ENCODE measurements at places on chromosomes 4 and X.

DNA sequence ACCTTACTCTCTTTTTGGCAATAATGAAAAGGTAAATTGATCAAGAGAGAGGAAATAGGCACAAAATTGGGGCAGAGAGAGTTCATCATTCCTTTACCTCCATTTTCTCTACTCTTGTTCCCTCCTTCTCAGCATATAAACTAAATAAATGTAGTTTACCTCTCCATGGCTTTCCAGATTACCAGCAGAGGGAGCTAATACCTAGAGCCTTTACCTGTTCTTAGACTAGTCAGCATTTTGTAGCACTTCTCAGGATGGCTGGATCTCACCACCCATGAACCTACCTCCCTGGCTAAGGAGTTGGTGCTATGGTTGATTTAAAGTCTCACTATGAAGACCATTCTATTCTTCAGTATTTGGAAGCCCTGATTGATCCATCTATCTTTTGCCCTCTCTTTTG, 15.7 kb downstream of the OFD1 start:
- H3K4me3 ChIP-seq = no peak overlapping the region
- no peaks in the 10 kb centered on the region for H3K27me3 ChIP-seq
- H3K36me3 ChIP-seq = no peaks in the 10 kb centered on the region

GRCh38 chr4:182578402-182578801, 335.2 kb downstream of the TENM3 start:
- H3K36me3 ChIP-seq = no peaks in the 10 kb centered on the region
- H3K4me3 ChIP-seq = no peak overlapping the region
- H3K27me3 ChIP-seq = no peaks in the 10 kb centered on the region
- H3K4me1 ChIP-seq = no peaks in the 10 kb centered on the region
- H3K27ac ChIP-seq = no peak overlapping the region

DNA sequence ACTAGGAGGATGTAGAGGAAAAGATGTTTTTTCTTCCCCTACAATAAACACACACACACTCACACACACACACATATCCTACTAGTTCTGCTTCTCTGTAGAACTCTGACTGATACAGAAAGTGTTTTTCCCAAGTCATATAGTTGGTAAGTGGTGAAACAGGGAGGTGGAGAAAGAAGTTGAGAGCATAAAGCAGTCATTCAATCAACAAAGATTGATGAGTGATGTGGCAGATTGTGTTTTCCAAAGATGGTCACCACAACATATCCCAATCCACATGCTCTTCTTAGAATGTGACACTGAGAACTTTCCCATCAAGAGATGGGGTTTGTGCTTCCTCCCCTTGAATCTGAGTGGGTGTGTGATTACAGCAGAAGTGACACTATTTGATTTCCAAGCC, 123.4 kb upstream of the ATP6AP2 start:
- no peak for DNase-seq
- no peak overlapping the region for H3K4me3 ChIP-seq
- H3K27ac ChIP-seq = no peak overlapping the region
- H3K4me1 ChIP-seq = no peaks in the 10 kb centered on the region
- H3K27me3 ChIP-seq = no peaks in the 10 kb centered on the region
- no peaks in the 10 kb centered on the region for H3K36me3 ChIP-seq

DNA sequence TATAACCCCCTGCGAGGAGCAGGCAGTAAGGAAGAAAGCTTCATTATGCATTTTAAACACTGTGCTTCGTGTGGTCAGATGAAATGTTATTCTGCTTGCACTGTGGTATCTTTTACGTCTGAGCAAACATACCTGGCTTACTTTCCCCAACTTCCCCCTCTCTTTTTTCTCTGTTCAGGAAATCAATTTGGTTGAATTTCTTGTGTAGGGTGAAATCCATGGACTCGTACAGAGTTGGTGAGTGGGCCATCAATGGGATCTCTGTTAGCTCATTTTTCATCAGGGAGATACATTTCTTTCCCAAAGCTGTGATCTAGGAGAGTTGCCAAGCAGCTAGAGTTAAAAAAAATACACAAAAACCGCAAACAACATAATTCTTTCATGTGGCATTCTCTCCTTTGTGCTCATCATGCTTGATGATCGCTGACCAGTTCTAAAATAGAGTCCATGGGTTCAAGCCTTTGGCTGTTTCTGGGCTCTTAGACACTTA, 98.5 kb downstream of the FRAS1 start:
- no peaks in the 10 kb centered on the region for H3K27me3 ChIP-seq
- no peaks in the 10 kb centered on the region for H3K36me3 ChIP-seq
- no peak for DNase-seq
- no peak overlapping the region for H3K27ac ChIP-seq

DNA sequence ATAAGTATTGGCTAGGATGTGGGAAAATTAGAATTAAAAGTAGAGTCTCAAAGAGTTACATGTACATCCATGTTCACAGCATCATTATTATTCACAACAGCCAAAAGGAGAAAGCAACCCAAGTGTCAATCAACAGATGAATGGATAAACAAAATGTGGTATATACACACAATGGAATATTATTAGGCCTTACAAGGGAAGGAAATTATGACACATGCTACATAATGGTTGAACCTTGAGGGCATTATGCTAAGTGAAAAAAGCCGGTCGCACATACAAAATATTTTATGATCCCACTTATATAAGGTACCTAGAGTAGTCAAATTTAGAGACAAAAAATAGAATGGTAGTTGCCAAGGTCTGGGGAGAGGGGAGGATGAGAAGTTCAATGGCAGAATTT, 80.1 kb downstream of the HUWE1 start:
- no peak for DNase-seq
- H3K4me1 ChIP-seq = no peaks in the 10 kb centered on the region
- no peak overlapping the region for H3K4me3 ChIP-seq
- no peaks in the 10 kb centered on the region for H3K27me3 ChIP-seq
- no peak overlapping the region for H3K27ac ChIP-seq

GRCh38 chr4:79676705-79677104, 268.7 kb upstream of the GK2 start:
- H3K27ac ChIP-seq = no peak overlapping the region
- no peaks in the 10 kb centered on the region for H3K36me3 ChIP-seq
- no peaks in the 10 kb centered on the region for H3K27me3 ChIP-seq
- peak; percentile 25 for DNase-seq
- no peak overlapping the region for H3K4me3 ChIP-seq
- no peaks in the 10 kb centered on the region for H3K4me1 ChIP-seq

DNA sequence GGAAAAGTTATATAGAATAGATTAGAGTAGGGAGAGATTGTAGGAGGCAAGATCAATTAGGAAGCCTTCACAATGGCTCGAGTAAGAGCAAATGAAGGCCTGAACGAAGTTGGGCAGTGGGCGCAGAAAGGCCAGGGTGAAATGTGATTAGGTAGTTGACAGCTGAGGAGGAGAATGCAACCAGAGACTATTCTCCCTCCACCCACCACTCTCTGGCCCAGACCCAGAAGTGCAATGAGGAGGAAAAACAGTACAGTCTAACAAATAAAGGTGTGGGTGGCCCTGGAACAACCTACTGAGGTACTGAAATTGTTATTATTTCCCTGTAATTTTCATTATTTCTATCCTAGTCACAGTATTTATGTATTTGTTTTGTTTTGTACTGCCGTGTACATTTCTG, 176.7 kb downstream of the SLC39A8 start:
- no peaks in the 10 kb centered on the region for H3K36me3 ChIP-seq
- no peak overlapping the region for H3K27ac ChIP-seq
- H3K4me3 ChIP-seq = no peak overlapping the region
- DNase-seq = no peak
- no peaks in the 10 kb centered on the region for H3K27me3 ChIP-seq

DNA sequence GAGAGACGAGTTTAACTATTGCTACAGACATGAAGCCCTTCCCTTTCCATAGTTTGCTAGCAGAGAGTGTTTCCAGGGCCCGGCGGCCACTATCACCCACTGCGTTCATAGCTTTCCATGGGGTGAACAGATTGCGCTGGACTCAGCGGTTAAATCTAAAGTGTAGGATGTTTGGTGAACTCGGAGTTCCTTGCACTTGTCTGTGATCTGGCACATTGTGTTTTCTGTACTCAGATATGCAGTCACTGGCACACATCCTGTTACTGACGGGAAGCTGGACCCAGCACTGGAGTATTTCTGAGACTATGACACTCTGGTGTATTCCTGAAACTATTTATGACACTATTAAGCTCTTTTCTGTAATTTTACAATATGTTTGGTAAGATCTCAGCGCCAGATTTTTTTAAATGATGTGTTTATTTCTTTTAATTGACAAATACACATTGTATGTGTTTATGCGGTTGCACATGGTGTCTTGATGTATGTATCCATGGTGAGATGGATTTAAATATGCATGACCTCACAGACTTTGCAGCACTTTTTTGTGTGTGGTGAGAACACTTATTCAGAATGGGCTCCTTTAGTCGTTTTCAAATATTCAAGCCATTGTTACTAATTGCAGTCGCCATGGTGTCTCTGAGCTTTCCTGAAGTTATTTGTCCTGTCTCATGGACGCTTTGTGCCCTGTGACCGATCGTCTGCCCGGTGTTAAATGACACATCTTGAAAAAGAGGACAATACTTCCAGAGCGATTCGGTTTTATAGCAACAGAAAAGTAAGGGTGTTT, 14.1 kb downstream of the CD99 start:
- H3K27me3 ChIP-seq = no peaks in the 10 kb centered on the region
- H3K36me3 ChIP-seq = no peaks in the 10 kb centered on the region
- peaks cover 61% of the 10 kb centered on the region for H3K4me1 ChIP-seq
- H3K4me3 ChIP-seq = no peak overlapping the region
- peak; percentile 51 for DNase-seq

DNA sequence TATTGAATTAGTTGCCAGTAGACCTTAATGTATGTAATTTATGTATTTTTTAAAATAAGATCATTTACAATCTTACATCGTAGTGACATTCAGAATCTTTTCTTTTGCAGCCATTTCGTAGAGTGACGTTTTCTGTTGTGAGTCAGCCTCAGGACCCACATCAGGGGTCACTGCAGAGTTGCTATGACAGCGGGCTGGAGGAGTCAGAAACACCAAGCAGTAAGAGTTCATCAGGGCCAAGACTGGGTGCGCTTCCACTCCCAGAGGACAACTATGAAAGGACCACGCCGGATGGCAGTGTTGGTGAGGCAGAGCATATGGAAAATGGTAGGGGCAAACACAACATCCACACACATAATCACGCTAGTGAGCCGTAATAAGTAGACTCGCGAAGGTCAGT, 199.9 kb downstream of the PCDH7 start:
- H3K4me1 ChIP-seq = no peaks in the 10 kb centered on the region
- no peak overlapping the region for H3K4me3 ChIP-seq
- no peak overlapping the region for H3K27ac ChIP-seq
- H3K27me3 ChIP-seq = no peaks in the 10 kb centered on the region
- no peak for DNase-seq

GRCh38 chr4:65798498-65799127, 128.3 kb upstream of the EPHA5 start:
- no peaks in the 10 kb centered on the region for H3K4me1 ChIP-seq
- DNase-seq = no peak
- no peak overlapping the region for H3K4me3 ChIP-seq
- H3K27me3 ChIP-seq = no peaks in the 10 kb centered on the region
- H3K27ac ChIP-seq = no peak overlapping the region

- H3K27ac ChIP-seq = no peak overlapping the region
- no peaks in the 10 kb centered on the region for H3K4me1 ChIP-seq
- peak; percentile 6 for DNase-seq
- no peaks in the 10 kb centered on the region for H3K27me3 ChIP-seq
These were observed 25.6 kb upstream of the MAGEA1 start for GRCh38 chrX:153153516-153153915.

DNA sequence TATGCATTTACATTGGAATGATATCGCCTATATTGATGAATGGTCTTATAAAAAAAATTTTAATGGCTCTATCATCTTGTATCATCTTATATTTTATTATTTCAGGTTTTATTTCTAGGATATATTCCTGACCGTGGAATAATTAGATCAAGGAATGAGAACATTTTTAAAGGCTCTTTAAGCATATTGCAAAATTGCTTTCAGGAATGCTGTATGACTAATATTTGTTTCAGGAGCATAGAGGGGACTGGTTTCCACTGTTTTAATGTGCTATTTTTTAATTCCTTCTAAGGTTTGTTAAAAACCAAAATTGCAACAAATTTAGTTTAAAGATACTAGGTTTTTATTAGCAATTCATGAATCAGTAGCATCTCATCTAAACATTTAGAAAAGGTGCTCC, 120.2 kb downstream of the BMPR1B start:
- peak overlapping the region; percentile 44 for H3K4me3 ChIP-seq
- peaks cover 18% of the 10 kb centered on the region for H3K4me1 ChIP-seq
- H3K36me3 ChIP-seq = no peaks in the 10 kb centered on the region
- DNase-seq = peak; percentile 72
- peak overlapping the region; percentile 34 for H3K27ac ChIP-seq

DNA sequence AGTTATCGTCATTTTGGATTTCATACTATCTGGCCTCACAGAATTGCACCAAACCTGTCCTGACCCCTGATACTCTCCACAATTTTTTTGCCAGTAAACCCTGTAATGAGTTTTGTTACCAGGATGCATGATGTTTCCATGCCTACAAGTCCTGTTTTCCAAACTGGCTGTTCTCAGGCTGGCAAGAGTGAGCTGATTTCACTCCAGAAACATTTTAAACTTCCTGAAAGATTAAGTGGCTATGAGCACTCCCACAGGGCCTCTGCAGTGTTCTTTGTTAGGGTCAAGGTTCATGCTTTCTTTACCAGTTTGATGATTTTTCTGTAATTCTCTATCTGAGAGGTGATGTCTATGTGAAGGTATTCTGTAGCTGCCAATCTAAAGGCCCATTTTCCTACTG, 31.7 kb upstream of the PDLIM3 start:
- H3K27me3 ChIP-seq = no peaks in the 10 kb centered on the region
- peak; percentile 76 for DNase-seq
- H3K4me3 ChIP-seq = no peak overlapping the region
- peaks cover 16% of the 10 kb centered on the region for H3K4me1 ChIP-seq
- no peaks in the 10 kb centered on the region for H3K36me3 ChIP-seq
- H3K27ac ChIP-seq = peak overlapping the region; percentile 75

GRCh38 chr4:21986307-21986706, 37.7 kb upstream of the KCNIP4 start:
- DNase-seq = peak; percentile 36
- H3K36me3 ChIP-seq = no peaks in the 10 kb centered on the region
- H3K27ac ChIP-seq = no peak overlapping the region
- no peaks in the 10 kb centered on the region for H3K4me1 ChIP-seq
- no peaks in the 10 kb centered on the region for H3K27me3 ChIP-seq
- no peak overlapping the region for H3K4me3 ChIP-seq

GRCh38 chr4:38531141-38531727, 132.8 kb upstream of the KLF3 start:
- no peak for DNase-seq
- H3K4me1 ChIP-seq = no peaks in the 10 kb centered on the region
- no peak overlapping the region for H3K4me3 ChIP-seq

DNA sequence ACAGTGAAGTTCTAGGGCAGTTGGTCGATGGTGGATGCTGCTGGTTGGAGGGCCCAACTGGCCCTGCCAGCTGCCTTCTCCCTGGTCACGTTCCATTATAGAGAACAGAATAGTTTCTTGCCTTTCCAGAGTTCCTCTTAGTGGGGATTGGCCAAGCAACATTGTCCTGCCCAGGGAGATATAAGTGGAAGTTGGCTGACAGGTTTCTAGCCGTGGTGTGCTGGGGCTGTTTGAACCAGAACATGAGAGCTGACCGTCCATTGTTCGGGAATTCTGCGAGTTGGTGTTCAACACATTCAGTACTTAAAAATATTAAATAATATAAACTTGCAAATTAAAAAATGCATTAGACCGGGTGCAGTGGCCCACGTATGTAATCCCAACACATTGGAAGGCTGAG, 3.5 kb upstream of the AFAP1 start:
- H3K4me3 ChIP-seq = no peak overlapping the region
- 0 out of 2 replicates have a peak, but pooled peaks cover 11% of the 10 kb centered on the region for H3K4me1 ChIP-seq
- no peaks in the 10 kb centered on the region for H3K27me3 ChIP-seq
- H3K27ac ChIP-seq = no peak overlapping the region

GRCh38 chrX:85136409-85136808, 107.2 kb downstream of the SATL1 start:
- no peaks in the 10 kb centered on the region for H3K4me1 ChIP-seq
- H3K27me3 ChIP-seq = no peaks in the 10 kb centered on the region
- DNase-seq = no peak

Measured in GM23248 (cell line).